ENCODE measurements at places on chromosomes 2 and 18. TPM values are rescaled to one million over a fixed set of nuclear protein-coding genes. Genes with fewer than 3 reads are reported as not detected.

The FBXO36 gene
- total RNA-seq: 2.2 TPM

The SLC8A1 gene
- total RNA-seq: 121 TPM

The ANKRD30BL gene
- total RNA-seq: not detected

The FAM110C gene
- total RNA-seq: 1.3 TPM

GRCh38 chr2:84417453-84418145 is 41.5 kb downstream of the SUCLG1 start:
- no peak for DNase-seq

DNA sequence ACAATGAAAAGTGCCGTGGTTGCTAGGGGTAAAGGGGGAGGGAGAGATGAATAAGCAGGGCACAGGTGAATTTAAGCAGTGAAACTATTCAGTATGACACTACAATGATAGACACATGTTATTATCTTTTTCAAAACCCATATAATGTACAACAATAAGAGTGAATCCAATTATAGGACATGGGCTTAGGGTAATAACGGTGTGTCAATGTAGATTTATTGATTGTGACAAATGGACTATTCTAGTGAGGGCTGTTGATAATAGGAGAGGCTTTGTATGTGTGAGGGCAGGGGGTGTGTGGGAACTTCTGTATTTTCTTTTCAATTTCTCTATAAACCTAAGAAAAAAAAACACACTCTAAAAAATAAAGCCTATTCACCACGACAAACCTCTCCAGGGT is 223.8 kb downstream of the RIT2 start:
- DNase-seq: no peak

DNA sequence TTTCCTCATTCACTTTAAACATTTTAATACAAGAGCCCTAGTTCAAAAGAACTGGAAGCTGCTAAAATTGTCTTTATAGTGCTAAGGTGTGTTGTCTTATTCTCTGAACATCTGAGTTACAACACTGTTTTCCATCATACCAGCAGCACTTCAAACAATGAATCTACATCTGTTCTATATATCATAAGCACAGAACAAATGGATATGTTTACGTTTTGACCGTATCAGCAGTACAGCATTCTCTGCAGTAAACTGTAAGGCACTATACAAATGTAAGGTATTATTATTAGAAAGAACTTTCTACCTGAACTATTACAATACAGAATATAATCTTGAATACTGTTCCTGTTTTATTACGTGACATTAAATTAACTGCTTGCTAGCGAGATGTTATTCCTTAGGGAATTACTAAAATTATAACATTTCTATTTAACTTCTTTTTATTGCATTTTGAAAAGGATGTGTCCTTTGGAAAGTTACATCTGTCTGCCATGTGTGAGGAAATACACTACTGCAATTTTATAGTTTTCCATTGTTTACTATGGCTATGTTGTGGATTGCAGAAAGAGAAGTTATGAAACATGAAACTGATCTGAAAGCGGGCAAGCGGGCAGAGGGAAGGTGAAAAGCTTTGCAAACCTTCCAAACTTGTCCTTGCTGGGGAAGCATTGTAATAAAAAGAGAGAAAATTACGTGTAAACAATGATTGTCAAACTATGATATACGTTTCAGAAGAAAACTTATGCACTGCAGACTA is 13.7 kb downstream of the NCKAP1 start:
- DNase-seq: no peak

DNA sequence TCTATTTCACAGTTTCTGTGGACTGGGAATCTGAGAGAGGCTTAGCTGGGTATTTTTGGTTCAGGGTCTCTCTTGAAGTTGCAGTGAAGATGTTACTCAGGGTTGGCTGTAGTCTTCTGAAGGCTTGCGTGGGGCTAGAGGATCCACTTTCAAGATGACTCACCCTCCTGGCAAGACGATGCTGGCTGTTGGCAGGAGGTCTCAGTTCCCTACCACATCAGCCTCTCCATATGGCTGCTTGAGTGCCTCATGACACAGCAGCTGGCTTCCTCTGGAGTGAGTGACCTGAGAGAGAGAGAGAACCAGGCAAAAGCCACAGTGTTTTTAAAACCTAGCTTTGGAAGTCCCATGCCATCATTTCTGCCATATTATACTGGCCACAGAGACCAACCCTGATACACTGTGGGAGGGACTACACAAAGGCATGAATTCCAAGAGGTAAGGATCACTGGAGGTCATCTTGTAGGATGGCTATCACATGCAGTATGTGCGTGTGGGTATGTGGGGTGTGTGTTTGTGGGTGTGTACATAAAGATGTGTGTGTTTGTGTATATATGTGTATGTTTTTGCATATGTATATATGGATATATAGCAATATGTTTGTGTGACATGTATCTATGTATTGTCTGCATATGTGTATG is 25.1 kb downstream of the DNPEP start:
- DNase-seq: no peak

- no peak for DNase-seq
These were observed 393.1 kb upstream of the KLHL29 start for GRCh38 chr2:22991844-22992243.

DNA sequence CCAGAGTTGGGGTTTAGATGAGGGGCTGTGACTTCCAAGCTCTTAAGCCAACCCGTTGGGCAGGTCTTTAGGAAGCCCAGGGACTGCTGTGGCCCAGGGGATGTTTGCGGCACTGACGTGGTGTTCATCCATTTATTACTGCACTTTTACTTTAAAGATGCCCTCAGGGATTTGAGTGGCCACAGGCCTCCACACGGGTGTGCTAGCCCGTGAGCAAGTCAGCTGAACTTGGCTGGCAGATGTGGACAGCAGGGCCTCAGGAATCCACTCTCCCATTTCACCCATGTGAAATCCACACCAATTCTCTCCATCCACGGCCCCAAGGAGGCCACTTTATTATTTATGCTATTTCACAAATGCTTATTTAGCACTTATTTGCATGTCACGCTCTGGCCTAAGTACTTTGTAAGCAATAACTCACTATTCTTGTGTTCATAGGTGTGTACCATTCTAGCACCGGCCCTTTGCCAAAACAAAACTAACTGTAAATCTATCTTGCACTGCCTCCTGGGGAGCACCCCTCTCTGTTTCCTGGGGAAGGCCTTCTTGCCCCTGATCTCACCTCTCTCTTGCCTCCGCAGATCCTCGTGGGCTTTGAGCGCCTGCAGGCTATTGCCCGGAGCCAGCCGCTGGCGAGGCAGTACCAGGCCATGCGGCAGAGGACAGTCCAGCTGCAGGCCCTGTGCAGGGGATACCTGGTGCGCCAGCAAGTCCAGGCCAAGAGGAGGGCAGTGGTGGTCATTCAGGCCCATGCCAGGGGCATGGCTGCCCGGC is 39.1 kb upstream of the GPR17 start:
- DNase-seq: peak; percentile 36

DNA sequence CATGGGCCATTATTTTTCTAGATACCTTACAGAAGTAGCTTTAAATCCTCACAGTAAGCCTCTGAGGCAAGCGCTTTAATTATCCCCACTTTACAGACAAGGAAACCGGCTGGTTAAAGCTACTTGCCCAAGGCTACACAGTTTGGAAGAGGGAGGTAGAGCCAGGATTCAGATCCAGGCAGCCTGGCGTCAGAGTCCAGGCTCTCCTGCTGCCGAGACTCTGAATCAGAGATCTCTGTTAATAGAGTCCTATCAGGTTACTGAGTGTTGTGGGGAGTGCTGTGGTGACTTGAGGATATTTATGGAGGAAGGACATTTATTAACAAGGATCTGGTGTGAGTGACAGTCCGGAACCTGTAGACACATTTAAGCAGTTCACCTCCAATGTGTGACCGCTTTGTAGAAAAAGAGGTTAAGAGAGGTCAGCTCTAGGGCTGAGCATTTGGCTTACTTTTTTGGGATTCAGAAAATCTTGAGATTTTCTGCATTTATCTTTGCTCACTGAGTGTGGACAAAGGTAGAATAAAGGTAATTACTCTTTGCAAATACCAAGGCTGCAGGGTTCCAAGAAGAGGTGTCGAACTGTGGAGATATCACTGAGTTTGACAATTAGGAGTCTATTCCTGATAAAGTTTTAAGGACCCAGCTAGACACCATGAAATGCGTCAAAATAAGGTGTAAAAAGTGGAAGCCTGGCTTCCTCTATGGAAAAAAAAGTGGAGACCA is 1.6 kb upstream of the CEP192 start:
- DNase-seq: no peak

GRCh38 chr2:2845806-2846315 is 514.8 kb upstream of the MYT1L start:
- DNase-seq: no peak

- DNase-seq: no peak
These were observed 14.5 kb downstream of the CLIP4 start for GRCh38 chr2:29129586-29130281.

- no peak for DNase-seq
These were observed 1088.1 kb upstream of the PIK3C3 start for GRCh38 chr18:40866968-40867367.

GRCh38 chr2:84925724-84926376 is 20.4 kb downstream of the TMSB10 start:
- DNase-seq: peak; percentile 97

DNA sequence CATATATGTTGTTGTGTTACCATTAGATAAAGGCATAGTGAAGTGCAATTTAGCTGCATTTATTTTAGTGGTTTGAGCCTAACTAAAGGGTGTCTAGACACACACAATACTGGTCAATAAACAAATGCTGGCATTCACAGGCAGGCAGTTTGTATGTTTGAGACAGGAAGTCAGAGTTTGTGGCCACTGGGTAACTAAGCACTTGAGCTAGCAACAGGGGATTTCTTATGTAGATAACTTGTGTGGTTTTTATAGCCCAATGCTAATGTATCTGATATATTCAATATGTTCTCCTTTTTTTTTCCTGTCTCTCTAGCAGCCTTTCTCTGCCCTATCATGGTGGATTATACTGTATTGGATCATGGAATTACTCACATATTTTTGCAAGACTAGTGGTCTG is 38.1 kb downstream of the LRRTM4 start:
- DNase-seq: no peak

- no peak for DNase-seq
These were observed 199.6 kb downstream of the MYCN start for GRCh38 chr2:16139663-16140615.

Measured in posterior vena cava (tissue), 2 donors.